ENCODE measurements at places on chromosomes 7 and 10.

DNA sequence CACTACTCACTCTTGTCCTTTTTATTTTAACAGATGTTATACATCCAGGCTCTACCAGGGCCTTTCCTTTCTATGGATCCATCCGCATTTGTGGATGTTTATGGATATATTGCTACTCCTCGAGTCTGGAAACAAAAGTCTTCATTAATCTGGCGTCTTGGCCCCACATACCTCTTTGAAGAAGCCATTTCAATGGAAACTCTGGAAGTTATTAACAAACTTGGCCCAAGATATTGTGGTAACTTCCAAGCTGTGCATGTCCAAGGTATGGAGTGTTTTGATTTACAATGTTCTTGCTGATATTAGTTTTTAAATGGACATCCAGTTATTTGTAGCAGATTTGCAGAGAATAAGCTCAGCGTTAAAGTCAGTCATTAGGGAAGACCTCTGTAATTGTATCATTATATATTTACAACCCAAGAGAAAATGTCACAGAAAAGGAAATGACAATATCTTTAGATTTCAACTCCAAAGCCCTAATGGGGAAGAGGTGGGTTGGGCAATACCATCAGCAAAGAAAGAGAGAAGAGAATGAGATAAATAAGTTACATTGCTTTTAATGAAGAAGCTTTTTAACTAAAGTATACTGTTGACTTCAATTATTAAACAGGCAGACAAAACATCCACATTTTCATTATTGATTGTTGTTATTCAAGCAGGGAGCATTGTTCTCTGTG is 102.1 kb downstream of the WDFY4 start:
- no peak for DNase-seq

DNA sequence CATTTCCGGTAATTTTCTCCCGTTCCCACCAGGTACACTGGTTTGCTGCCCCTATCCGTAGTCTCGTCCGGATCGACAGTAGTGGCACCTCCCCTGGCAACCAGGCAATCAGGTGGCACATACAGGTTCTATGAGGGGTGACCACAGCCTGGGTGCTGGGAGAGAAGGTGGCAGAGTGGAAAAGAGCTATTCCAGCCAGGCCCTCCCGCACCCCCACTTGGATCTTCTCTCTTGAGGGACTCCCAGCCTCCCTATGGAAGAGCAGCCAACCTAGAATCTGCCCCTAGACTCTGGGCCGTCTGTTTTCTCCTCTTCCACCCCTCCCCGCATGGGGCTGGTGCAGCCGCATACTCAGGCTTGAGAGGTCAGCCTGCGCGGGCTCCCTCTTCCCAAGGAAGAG is 58.6 kb downstream of the GPR26 start:
- DNase-seq, result no peak

DNA sequence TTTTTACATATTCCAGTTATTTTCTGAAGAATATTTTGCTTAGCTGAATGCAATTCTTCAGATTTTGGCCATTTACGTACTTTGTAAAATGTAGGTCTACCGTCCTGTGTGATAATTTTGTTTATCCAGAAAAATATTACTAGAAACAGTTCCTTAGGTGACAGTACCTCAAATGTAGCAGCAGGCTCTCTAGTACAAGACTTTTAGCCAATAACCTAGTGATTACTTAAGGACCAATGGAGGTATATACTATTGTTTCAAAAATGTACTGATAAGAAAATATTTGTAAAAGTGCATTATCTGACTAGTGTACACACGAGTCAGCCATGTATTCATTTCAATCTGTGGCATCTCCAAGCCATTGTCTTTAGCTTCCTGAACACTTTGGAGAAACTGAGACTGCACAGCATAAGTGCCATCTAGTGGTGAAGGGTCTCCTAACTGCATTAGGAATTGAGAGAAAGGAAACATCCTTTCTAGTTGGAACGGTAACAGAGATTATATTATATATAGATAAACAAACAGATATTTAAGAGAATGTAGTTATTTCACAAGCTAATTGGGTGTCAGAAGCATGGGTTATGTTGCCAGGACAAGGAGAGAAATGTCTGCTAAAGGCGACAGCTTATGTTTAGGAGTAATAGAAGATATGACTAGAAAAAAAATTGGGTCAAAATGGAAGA is 23.7 kb downstream of the RTKN2 start:
- DNase-seq, result peak; percentile 63

DNA sequence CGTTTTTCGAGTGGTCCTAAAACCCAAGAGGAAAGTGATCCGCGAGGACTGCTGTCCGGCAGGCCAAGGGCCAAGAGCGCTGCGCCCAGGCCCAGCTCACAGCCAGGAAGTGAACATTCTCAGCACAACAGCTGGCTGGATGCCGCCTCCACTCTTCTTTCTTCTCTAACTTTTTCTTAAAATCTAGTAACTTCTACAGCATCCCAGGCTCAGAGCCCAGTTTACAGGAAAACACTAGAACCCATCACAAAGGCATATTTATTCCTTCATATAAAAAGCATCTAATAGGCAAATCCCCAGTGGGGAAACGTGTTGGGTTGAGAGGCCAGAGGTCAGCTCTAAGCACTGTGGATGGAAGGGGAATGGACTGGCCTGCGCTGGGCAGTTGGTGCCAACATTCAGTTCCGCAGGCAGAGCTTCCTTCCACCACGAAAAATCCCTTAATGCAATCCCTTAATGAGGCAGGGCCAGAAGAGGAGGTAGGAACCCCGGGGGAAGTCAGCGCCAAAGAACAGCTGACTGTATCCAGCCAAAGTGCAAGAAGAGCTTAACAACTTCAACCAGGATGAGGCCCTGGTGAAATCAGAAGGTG is 74.8 kb downstream of the ZRANB1 start:
- no peak for DNase-seq

- no peak for DNase-seq
These were observed 58.7 kb downstream of the ITGA8 start for GRCh38 chr10:15660990-15661389.

DNA sequence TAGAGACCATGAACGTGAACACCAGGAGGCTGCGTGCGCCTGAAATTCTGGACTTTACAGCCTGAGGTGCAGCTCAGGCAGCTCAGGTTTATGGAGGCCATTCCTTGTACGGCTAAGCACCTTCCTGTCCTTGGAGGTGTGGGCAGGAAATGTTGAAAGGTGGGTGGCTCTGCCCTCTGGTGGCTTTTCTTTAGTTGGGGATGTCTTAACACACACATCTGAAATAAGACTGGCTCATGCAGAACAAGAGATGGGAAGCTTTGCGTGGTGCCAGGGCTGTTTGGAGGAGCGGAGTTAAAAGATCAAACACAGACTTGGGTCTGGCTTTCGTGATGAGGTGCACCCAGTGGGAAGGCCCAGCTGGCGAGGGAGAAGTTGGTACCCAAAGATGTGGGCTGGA is 64.1 kb downstream of the DOCK1 start:
- no peak for DNase-seq

GRCh38 chr10:60212195-60212594 is 177.5 kb downstream of the ANK3 start:
- DNase-seq, result no peak

- no peak for DNase-seq
These were observed 847.1 kb upstream of the MBL2 start for GRCh38 chr10:53619671-53620070.

- no peak for DNase-seq
These were observed 11.3 kb downstream of the MRPS33 start for GRCh38 chr7:141003172-141004065.

- DNase-seq, result peak; percentile 36
These were observed 20.6 kb upstream of the WASL start for GRCh38 chr7:123769371-123769770.

GRCh38 chr7:36086571-36086970 is 66.5 kb upstream of the EEPD1 start:
- DNase-seq, result no peak

Measured in HFFc6 (cell line).